ENCODE measurements at places on chromosomes 5 and 9.

DNA sequence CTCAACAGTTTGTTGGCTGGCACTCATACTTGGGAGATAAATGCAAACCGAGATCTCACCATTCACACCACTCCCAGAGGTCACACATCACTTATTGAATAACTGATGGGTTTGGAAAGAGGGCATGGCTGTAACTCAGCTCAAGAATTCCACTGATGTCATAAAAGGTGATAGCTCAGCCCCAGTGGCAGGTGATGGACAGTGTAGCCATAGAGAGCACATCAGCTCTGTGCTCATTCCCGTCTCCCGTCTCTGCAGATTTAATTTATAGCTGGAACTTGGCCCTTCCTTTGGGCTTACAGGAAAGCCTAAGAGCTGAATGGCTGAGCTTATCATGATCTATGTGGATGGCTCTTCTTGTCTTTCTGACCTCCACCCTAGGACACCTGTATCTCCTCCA lies 59.8 kb downstream of the INSYN2B start:
- no peak for DNase-seq

DNA sequence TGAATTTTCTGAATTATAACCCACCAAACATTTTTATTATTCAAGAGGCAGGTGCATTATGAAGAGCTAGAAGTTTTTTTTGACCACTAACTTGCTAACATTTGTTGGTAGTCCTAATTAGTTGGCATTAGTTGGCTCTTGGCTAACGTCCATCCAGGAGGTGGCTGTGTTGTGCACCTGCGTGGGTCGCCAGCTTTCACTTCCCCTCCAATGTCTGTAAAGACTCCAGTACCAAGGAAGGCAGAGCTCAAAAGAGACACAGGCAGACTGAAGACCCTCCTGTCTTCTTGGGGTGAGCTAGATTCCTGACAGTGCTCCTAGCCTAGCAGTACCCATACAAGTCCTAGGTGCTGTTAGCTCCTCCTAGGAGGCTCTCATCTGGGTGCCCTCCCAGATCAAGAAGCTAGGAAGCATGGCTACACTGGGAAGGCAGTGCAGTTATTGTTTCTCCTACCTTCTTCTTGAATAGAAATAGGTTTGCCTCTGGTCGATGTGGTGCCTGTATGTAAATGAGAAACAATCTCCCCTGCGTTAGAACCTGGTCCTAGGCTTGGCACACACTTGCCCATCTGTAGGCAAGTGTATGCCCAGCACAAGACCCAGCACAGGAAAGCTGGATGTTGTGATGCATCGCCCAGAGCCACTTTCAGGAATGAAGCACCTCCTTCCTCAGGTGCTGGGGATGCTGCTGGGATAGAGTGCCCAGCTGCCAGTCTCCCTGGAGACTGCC lies 190.9 kb downstream of the ICE1 start:
- no peak for DNase-seq

- DNase-seq: no peak
These were observed 17.6 kb downstream of the TNFAIP8 start for GRCh38 chr5:119373449-119373858.

DNA sequence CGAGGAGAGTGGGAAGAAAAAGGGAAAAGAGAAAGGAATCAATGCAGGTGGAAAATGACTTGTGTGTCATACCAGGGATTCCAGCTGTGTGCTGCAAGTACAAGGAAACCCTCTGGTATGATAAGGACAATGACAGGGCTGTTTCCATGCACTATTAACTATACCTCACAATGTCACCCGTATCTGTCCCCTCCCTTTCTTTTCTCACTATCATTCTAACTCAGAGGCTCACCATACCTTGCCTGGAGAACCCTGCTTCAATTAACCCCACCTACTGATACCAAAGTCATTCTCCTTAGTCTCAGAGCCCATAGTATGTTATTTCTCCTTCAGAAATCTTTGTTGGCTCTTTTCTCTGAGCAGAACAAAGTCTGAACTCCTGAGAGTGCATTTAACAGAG lies 236.2 kb upstream of the NREP start:
- DNase-seq: no peak

- DNase-seq: no peak
These were observed 202.8 kb downstream of the AUH start for GRCh38 chr9:91158946-91159345.

DNA sequence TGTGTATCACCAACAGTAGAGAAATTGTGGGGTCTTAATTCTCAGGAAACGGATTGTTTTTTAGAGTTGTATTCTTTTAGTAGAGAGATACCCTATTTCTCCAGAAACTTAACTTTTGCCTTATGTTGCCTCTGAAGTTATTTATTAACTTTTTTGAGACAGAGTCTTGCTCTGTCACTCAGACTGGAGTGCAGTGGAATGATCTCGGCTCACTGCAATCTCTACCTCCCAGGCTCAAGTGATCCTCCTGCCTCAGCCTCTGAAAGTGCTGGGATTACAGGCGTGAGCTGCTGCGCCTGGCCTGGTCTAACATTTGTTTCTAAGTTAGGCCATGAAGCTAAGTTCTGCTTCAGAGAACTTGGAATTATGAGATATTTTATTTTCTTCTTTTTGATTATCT lies 75.0 kb downstream of the CFAP95 start:
- no peak for DNase-seq

GRCh38 chr5:89236900-89237299 lies 353.9 kb upstream of the MEF2C start:
- no peak for DNase-seq

DNA sequence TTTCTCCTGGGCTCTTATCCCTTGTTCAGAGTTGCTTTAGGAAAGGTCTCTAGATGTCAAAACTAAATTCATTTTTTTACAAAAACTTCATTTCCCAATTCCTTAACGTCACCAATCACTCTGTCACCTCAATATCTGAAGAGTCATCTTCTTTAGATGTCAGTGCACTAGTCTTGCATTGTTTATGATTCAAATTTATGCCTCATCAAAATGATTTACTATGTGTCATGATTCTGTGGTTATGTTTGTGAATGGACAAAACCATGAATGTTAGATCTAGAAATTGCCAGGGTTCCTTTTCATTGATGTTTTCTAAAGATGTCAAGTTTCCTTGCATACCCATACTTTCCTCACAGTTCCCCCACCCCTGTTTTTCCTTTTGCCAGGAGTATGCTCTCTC lies 21.5 kb downstream of the CWC27 start:
- no peak for DNase-seq

DNA sequence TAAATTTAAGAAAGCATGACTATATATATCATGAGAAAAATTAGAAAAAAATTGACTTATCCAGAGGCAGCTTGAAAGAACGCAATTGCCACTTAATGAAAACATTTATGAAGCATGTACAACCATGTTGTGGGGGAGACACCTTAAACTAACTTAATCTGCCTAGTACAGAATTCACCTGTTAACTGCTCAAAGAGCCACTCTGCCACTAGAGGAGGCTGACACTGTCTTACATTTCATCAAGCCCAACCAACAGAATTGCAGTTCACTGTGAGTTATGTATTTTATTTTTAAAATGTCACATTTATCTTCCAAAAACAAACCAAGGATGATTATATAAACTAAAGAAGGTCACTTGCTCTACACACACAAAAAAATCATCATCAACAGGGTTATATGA lies 252.9 kb downstream of the MLLT3 start:
- DNase-seq: no peak

DNA sequence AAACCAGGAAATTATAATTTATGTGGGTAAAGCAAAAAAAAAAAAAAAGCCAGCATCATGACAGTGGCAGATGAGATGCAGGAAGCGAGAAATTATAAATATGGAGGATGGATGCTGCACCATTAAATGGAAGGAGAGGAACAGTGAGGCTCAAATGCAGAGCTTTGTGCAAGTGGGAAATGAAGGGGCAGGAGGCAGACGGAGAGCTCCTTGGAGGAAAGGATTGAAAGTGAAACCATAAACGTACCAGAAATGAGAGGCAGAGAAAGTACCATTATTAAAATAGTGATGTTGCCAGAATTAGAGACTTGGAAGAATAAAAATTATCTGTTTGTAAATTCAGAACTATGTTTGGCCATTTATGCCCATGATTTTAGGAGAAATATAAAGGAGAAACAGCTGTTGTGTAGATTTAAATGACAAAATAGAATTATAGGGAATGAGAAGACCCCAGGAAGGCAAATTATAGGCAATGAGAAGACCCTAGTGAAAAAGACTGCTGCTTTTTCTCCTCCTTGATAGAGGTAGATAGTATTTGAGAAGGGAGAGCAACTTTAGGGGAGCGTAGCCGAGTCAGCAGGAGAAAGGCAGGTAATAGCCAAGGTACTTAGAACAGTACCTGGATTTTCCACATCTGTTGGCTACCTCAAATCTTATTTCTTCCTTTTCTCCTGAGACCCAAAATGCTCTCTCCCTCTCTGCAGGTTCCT lies 341.0 kb upstream of the CD180 start:
- no peak for DNase-seq

- no peak for DNase-seq
These were observed 274.3 kb upstream of the ANKRD55 start for GRCh38 chr5:56507351-56507930.

DNA sequence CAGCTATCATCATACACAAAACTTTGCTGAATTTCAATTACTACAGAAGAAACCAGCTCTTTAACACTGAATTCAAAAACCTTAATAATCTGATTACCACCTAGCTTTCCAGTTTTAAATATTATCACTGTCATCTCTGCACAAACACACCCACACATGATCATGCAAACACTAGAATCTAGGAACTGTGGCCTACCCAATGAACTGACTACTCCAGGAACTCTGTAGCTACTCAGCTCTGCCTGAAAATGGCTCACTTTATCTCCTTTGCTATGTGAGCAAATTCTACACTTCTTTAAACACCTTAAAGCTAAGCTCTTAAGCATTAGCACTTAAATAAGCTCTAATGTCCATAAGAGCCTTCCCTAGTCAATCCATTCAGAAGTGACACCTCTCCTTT lies 123.3 kb upstream of the DPYSL3 start:
- no peak for DNase-seq

DNA sequence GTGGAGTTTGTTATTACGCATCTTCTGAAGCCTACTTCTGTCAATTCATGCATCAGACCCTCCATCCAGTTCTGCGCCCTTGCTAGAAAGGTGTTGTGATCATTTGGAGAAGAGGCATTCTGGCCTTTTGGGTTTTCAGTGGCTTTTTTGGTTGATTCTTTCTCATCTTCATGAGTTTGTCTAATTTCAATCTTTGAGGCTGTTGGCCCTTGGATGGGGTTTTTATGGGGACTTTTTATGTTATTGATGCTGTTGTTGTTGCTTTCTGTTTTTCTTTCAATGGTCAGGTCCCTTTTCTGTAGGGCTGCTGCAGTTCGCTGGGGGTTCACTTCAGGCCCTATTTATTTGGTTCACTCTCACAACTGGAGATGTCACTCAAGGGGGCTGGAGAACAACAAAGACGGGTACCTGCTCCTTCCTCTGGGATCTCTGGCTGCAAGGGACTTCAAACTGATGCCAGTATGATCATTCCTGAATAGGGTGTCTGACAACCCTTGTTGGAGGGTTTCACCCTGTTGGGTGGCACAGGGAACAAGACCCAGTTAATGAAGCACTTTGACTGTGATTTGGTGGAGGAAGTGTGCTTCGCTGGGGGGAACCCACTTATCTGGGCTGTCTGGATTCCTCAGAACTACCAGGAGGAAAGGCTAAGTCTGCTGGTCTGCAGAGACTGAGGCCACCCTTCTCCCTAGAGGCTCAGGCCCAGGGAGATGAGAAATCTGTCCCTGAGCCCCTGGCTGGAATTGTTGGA lies 226.7 kb upstream of the PTGER4 start:
- no peak for DNase-seq

- DNase-seq: no peak
These were observed 78.0 kb downstream of the YIPF5 start for GRCh38 chr5:144092508-144092907.

- no peak for DNase-seq
These were observed 102.4 kb upstream of the PARP8 start for GRCh38 chr5:50564079-50564478.

DNA sequence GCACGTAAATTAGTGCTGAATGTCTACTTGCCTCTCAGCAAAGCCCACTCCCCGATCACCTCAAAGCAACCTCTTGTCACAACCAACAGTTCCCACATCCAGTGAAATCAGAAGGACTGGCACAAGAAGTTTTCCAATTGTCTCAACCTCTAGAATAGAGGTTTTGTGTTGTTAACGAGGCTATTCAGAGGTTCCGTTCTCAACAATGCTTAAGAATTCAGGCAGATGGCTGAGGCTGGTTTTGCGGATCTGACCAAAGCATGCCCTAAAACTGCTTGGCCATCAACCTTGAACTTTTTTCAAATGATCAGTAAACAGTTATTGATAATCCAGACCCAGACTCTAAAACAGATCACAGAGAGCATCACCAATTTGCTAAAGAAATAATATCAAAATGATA lies 52.9 kb downstream of the MAPKAP1 start:
- no peak for DNase-seq

DNA sequence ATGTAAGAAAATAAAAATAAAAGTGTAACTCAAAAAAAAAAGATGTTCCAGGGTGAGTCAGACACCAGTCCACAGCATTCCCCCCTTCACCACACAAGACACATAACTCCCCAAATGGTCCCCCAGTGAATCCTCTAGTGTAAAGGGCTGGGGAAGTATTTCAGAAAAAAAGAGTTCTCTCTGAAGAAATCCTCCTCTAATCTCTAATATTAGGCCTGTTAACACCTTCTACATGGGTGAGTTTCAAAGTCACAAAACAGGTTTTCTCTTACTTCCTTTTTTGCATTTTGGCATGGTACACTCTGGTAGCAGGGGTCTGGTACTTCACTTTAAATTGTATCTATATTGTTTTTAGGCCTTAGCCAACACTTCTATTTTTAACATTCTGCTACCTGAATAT lies 28.2 kb downstream of the RNF145 start:
- DNase-seq: no peak

- no peak for DNase-seq
These were observed 81.2 kb upstream of the MAP3K1 start for GRCh38 chr5:56734091-56734694.

- DNase-seq: no peak
These were observed 53.2 kb downstream of the ZNF474 start for GRCh38 chr5:122182491-122182921.

DNA sequence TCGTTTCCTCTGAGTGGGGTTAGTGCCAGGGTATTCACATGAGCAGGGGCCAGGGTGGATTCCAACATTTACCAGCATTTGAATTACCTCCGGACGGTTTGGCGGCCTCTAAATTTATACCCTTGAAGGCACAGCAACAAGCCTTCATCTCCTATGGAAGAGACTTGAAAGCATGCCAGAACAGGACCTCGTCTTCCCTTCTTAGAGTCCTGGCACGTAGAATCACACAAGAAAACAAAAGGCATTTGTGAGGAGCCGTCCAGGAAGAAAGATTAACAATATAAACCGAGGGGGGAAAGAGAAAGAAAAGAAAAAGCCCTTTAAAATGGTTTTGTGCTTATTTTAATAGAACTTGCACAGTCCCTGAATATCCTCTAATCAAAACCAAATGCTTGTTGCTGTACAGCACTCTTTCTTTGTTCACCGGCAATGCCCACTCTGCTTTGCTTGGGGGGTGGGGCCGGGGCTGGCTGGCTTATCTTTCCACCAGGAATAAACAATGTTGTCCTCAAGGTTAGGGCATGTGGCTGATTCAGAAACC lies 575.8 kb upstream of the ZNF462 start:
- no peak for DNase-seq

Measured in stimulated activated CD4-positive, alpha-beta T cell treated with anti-CD3 and anti-CD28 coated beads, Interleukin-4, amount 100 ng/mL, for 4 hours (primary cell).